Kidney tubule cell (primary cell): ENCODE measurements at places on chromosomes 13 and 19.
A peak's percentile ranks its signal among the peaks of the same experiment; 100 is the strongest.

DNA sequence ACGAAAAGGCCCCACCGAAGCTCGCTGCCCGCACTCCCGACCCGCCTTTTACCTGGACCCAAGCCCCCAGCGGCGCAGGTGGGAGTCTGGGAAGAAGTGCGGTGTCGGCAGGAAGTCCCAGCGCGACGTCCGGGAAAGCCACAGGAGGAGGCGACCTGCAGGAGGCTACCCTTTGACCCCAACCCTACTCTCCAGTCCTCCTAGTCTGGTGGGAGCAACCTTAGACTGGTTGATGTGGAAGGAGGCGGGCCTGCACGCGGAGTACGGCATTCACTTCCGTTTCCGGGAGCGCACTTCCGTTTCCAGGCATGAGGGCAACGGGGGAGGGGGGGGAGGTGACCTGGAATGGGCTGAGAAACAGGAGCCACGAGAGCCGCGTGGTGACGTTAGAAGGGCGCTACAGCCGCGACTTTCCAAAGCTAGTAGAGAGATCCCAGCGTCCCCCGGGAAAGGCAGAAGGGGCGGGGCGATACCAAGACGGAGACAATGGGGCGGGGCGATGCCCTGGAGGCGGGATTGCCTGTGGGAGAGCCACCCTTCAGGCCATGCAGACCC is 28.5 kb downstream of the ZNF266 start:
- peak; percentile 71 for DNase-seq

DNA sequence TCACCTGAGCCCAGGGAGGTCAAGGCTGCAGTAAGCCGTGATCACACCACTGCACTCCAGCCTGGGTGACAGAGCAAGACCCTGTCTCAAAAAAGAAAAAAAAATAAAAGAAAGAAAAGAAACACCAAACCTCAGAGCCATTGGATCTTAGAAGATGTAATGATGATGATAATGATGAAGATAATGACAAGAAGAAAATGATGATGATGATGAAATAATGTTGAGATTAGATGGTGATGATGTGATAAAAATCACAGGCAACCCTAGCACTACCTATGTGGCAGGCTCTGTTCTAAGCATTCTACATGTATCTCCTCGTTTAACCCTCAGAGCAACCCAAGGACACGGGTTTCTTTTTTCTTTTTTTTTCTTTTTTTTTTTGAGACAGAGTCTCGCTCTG is 20.1 kb upstream of the HNRNPUL1 start:
- DNase-seq = no peak

- no peak for DNase-seq
These were observed 34.9 kb downstream of the PAK4 start for GRCh38 chr19:39160523-39160861.

GRCh38 chr13:114013952-114014629 is 40.2 kb upstream of the C13orf46 start:
- no peak for DNase-seq

DNA sequence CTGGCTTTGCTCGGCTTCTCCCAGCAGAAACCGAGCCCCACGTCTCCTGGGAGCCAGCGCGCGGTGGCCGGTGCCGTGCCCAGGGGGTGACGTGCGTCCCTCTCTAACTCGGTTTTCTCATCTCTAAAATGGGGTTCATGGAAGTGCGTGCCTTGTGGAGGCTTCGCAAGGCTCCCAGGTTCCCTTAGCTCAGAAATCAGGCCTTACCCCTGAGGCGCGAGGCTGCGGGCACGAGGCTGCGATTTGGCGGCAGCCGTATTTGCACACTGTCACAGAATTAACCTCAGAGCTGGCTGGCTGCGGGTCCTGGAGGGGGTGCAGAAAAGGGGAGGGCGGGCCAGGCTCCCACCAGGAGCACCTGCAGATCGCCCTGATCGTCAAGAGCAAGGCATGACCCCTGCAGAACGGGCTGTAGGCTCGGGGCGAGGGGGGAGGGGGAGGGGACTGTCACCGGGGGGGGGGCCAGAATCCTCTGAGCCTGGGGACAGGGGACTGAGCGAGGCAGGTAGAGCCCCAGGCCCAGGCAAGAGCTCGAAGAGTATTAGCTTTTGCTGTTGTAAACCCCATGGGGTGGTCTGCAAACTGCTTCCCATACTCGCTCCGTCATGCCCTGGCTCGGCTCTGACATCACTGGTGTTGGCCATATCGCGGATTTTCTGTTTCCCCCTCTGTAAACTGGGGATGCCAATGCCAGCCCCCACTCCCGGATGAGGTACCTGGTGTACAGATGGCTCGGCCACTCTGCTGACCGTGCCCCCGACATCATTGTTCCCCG is 62.2 kb downstream of the CCNE1 start:
- DNase-seq = no peak
